NCI-H1092 (cell line): ENCODE measurements at places on chromosomes 2 and 18.

DNA sequence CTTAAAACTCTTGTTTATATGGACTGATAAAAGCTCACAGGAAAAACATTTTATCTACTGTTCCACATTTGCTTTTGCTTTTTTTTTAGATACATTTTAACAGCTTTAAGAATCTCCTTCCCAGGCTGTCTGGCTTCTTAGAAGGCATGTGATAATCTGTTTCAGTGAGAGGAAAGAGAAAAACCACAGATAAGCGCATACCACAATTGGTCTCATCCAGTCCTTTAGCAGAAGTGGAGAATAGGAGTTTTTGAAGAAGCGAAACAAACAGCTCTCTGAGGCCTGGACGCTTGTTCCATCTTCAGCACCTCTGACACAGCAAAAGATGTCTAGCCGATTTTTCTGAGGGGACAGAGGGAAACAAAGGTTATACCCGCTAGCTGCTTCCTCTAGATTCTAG lies 37.6 kb downstream of the RMC1 start:
- no peak for DNase-seq

- peak; percentile 1 for DNase-seq
These were observed 20.8 kb upstream of the TMX3 start for GRCh38 chr18:68735483-68736343.

DNA sequence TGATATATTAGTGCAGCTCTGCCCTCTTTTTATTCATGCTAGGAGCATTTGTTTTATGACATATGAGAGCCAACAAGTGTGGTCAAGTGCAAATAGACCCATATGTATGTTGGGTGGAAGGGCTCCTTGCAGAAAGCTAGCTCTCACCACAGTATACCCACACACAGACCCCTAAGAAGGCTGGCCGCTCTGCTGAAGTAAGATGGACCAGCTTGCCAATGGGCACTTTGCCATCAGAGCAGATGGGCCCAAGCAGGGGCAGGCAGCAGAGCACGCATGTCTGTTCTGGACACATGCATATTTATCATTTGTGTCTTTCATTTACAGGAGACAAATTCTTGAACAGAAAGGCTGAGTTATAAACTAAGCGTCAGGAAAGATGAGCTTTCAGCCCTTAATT lies 187.5 kb upstream of the DTNA start:
- DNase-seq: peak; percentile 55

GRCh38 chr2:234496835-234497593 lies at the start of gene ARL4C:
ARL4C (minus strand) TSS chr2:234497081; CDS start chr2:234496586, 495 bp downstream.
- peak; percentile 5 for DNase-seq

DNA sequence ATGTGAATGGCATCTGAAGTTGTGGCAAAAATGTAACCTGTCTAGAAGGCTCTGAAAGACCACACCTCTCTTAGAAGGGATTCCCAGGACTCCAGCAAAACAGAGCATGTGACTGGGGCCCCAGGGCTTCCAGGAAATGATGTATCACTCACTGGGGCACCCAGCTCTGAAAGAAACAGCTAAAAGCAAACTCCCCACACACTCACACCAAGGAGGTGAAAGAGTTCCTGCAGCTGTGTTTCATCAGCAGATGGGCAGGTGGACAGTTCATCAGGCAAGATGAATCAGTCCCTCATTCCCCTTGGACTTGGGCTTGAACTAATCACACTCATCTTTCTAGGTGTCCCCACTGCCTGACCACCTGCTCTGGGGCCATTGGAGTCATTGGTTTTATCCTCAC lies 76.2 kb downstream of the CCBE1 start:
- DNase-seq: no peak
